Stimulated activated CD4-positive, alpha-beta T cell treated with anti-CD3 and anti-CD28 coated beads, TNF-alpha, amount 100 ng/mL, for 4 hours (primary cell): ENCODE measurements at places on chromosomes 16 and 17.

DNA sequence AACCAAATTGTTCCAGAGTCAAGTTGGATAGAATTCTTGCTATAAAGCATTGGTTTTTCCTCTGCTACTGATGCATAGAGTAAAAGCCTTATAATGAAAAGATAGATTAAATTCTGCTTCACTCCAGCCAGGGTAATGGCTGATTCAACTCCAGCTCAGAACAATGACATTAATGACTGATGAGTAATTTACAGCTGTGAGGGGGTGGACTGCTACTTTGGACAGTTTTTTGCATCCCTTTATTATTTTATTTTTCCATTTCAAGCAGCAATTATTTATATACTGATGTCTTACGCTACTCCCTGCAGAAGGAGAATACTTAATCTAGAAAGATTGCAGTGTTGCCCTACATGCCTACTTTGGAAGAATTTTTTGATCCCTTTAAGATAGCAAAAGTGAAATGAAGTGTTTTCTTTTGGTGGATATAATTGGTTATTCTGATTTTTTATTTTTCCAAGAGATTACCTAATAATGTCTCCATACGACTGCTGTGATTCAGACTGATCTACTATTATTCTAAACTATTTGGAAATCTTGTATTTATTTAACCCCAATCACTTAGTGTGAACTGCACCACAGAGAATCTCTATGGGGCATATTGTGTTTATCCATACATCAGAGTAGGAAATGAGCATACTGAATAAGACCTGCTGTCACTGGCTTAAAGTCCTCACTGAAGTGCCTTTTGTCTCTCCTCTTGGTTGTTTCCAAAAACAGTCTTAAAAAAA, 149.5 kb downstream of the TRIM37 start:
- no peak for DNase-seq

DNA sequence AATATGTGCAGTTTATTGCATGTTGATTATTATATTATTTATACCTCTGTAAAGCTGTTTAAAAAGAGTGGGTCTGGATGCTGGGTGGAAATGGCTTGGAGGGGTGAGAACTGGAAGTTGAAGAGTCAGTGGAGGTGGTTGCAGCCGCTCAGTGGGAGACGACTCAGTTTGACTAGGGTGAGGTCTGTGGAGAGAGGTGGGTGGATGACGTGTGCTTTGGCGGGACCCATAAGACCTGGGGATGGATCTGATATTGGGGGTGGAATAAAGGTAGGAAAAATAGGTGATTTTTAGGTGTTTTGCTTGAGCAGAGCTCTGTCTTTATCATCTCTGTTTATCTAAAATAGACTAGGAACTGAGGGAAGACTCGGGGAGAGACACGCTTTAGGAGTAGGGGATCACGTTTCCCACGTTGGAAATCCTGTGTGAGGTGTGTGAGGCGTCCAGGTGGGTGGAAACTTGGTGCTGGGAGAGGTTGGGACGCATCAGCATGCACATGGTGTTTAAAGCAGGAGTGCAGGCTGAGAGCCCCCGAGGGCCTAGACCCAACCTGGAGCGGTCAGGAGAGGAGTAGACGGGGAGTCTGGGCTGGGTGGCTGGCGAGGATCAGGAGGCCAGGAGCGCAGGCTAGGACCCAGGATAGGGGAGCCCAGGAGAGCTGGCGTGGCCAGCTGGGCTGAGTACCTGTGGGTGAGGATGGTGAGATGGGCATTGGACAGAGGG, 17.2 kb downstream of the NT5M start:
- DNase-seq = no peak

- no peak for DNase-seq
Measured at GRCh38 chr16:50696126-50696525, 2.7 kb downstream of the NOD2 start.

- no peak for DNase-seq
Measured at GRCh38 chr17:46836500-46836899, 14.9 kb upstream of the WNT9B start.

GRCh38 chr17:20214794-20215193, 205.6 kb downstream of the SPECC1 start:
- no peak for DNase-seq

GRCh38 chr17:69012895-69013805, 47.6 kb downstream of the ABCA9 start:
- no peak for DNase-seq

- DNase-seq = no peak
Measured at GRCh38 chr17:15509095-15509494, 41.7 kb upstream of the CDRT4 start.

DNA sequence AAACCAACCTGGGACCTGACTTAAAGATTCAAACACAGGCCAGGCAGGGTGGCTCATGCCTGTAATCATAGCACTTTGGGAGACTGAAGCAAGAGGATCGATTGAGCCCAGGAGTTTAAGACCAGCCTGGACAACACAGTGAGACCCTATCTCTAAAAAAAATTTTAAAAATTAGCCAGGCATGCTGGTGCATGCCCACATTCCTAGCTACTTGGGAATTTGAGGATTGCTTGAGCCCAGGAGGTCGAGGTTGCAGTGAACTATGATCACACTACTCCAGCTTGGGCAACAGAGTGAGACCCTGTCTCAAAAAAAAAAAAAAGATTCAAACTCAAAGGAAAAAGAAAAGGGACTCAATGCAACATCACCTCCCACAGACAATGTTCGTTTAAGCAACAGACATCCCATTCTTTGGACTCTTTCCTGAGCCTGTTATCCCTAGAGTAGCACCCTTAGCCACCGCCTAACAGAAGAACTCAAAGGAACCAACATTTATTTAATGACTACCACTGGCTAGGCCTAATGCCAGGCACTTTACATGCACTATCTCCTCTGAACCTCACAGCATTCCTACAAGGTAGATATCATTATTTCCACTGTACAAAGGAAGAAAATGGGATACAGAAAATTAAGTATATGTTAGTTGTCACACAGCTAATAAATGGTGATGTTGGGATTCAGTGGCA, 12.7 kb downstream of the MYO18A start:
- DNase-seq = no peak

GRCh38 chr17:50279181-50279526, 4.9 kb downstream of the TMEM92 start:
- DNase-seq = no peak

DNA sequence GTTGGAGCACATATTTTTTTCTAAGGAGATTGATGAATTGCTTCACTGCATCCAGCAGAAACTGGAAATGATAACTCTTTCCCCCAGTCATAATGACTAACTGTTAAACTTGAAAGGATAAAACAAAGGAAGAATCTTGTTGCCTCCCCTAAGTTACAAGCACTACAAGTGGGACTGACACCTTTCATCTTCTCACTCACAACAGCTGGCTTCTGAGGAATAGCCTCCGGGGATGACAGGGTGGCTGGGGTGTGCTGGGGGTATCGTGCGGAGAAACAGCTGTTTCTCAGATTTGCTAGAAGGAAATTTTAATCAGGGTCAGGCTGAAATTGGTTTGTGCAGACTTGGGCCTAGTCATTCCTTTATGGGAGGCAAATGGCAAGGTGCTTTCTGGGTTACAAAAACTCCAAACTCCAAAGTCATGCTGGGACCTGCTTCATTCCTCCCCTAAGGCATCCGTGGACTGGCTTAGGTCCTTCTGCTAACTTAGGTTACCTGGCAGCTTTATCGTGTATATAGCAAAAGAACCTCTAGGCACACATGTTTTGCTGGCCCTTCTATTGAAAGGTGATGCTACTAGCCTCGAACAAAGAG, 557.2 kb downstream of the TOX3 start:
- DNase-seq = no peak

DNA sequence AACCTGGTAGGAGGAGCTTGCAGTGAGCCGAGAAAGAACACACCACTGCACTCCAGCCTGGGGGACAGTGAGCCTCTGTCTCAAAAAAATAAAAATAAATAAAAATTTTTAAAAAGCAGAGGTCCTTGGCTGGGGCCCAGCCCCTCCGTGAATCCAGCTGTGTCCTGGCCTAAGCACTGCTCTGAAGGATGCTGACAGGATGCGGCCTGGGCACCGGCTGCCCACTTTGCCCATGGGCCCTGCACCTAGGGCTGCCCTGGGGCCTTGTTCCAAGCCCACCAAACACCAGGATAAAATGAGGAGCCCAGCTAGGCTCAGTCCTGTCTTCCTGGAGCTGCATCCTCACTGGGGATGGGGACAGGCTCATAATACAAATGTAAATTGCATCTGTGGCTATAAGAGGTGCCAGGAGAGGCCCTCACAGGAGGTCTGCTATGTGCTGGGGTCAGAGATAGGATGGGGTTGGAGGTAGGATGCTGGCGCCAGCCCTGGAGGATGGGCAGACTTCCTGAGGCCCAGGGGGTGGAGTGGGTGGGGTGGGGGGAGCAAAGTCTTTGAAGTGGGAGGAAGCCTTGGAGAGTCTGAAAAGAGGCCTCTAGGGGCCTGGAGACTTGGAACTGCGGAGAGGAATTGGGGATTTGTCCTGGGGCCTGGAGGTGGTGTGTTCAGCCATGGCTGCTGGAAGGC, 6.2 kb downstream of the C16orf89 start:
- DNase-seq = no peak

DNA sequence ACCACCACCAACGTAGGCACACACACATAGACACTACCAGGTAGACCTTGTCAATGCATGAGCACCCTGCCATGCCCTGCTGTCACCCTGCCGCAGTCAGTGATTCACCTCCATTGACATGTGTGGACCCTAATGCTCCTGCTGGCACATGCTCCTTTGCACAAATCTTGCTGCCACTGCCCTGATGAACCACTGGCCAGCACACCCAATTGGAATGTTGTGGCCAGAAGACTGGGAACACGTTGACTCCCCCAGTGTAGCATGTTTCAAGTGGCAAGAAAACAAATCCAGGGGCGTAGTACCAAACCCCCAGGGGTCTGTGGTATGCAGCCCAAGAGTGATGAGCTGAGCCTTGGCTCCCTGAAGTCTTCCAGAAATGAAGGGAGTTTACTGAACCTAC, 486.4 kb upstream of the KIF2B start:
- no peak for DNase-seq

- no peak for DNase-seq
Measured at GRCh38 chr17:62617894-62618472, 9.5 kb upstream of the MRC2 start.

GRCh38 chr17:78415821-78416711, 37.6 kb downstream of the PGS1 start:
- DNase-seq = no peak

DNA sequence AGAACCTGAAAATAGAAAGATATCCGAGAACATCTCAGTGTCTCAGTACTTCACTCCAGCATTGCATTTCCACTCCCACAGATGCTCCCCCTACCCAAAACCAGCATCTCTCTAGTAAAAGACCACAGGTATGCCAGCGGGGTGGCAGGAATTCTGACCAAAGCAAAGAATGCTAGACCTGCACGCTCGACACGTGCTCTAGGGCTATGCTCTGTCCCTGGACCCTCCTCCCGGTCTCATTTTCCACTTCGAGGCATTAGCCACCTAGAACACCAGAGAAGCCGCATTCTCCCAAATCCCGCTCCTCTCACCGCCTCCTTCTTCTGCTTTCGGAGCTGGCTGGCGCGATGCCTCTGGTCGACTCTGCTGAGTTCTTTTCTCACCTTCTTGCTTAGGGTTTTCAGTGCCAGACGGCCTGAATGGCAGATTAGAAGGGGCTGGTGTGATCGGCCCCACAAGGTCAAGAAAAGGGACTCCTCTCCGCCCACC, 487 bp downstream of the TSR1 start:
- DNase-seq = no peak

GRCh38 chr17:68576811-68577496, 24.2 kb downstream of the FAM20A start:
- DNase-seq = no peak

DNA sequence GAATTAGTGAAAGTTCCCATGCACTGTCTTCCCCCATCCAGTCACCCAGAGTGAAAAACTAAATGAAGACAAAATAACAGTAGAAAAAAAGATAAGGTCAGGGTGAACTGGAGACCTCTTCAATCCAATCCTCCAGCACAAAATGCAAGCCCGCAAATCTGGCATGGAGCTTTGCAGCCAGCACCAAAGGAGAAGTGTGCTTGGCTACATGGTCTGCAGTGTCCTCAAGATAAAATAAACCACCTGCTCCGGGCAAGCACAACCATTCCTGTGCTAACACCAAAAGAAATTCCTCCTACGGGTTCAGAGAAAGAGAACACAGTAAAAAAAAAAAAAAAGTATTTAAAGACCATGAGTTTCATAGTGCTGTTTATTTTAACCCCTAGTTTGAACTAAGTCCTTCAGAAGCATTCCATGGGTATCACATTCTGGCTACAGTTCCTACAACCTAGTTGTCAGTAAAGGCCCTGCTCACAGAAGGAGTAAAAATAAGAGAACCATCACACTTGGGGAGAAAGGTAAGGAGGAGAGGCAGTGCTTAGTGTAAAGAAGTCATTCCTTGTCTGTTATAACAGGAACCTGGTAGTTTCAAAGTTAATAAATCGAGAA, 109.1 kb downstream of the GAS7 start:
- DNase-seq = no peak

- DNase-seq = no peak
Measured at GRCh38 chr16:2778630-2778958, 1.5 kb upstream of the ELOB start.

DNA sequence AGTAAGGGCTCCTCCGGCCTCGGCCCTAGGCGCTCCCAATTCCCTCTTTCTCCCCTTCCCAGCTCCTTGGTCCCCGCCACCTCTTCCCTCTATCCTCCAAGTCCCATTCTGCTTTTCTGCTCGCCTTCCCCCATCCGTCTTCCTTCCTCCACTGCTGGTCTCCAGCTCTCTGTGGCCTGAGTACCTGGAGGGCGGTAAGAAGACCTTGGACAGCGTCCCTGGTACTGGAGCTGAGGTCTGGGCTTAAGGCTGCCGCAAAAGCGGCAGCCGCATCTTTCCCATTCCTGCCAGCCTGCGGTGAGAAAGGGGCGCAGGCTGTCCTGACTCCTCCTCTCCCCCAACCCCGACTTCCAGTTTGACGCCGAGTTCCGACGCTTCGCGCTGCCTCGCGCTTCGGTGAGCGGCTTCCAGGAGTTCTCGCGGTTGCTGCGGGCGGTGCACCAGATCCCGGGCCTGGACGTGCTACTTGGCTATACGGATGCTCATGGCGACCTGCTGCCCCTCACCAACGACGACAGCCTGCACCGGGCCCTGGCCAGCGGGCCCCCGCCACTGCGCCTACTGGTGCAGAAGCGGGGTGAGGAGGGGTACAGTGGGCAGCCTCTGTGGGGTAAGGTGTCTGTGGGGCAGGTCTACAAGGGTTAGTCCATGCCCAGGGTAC, 471 bp downstream of the PARD6A start:
- no peak for DNase-seq

- DNase-seq = no peak
Measured at GRCh38 chr17:19551591-19552148, 18.0 kb downstream of the SLC47A1 start.
